ENCODE measurements at places on chromosomes 1 and 21.

DNA sequence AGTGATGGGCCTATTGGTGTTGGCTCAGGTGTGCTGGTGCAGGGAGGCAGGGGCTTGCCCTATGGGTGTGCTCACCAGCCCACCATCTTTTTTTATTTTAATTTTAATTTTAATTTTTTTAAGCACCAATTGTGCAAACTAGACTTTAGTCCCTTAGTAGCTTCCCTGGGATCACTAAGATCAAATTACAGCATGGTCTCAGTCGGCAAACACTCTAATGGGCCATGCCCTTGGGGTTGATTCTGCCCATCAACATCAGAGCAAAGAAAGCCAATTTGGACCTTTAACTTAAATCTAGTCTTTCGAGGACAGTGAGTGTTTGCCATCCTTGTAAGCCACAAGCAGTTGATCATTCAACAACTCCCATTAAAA is 64.7 kb upstream of the KCNE2 start:
- no peak for DNase-seq

DNA sequence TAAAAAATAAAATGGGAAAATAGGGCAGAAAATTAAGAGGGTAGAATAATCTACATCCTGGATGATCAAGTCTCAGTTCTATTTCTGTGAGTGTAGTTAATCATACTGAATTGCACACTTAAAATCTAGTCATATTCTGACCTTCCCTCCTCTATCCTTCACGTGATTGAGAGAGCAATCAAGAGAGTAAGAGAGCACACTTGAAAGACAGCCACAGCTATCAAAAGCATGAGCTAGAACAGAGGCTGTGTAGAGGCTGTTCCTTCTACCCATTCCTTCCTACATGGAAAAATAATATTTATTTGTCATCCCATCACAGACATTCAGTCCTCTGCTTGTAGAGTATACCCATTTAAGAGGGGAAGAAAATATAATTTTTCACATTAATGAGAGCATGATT is 52.4 kb downstream of the PHC2 start:
- no peak for DNase-seq

- peak; percentile 42 for DNase-seq
Observed at GRCh38 chr1:161083748-161084596, 5.4 kb downstream of the NECTIN4 start.

DNA sequence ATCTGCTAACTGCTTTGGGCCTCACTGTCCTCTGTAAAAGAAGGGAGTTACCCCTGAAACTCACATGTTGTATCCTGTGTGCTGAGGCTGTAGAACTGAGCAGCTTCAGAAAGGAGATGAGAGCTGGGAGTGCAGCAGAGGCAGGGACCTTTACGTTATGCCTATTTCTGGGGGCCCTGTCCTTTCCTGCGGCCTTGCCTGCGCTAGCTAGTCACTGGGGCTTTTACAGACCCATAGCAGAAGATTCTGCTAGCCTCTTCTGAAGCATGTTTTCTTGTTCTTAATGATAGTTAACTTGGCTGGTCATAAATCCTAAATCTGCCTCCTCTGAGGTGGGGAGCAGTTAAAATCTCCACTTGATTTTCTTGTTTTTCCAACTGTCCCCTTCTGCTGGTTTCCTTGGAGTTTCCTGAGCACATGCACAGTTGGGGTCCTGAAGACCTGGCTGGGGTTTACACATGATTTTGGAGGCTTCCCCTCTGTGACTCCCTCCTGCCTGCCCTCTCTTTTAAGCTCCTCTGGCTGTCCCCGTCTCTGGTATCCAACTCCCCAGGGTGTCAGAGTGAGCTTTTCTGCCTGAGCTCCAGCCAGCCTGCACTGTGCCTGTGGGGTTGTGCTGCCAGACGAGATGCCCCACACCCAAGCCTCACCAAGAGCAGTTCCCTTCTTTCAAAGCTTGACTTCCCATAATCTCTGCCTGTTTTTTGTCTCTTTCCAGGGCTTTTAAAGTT is 76.6 kb downstream of the NOS1AP start:
- DNase-seq = no peak

DNA sequence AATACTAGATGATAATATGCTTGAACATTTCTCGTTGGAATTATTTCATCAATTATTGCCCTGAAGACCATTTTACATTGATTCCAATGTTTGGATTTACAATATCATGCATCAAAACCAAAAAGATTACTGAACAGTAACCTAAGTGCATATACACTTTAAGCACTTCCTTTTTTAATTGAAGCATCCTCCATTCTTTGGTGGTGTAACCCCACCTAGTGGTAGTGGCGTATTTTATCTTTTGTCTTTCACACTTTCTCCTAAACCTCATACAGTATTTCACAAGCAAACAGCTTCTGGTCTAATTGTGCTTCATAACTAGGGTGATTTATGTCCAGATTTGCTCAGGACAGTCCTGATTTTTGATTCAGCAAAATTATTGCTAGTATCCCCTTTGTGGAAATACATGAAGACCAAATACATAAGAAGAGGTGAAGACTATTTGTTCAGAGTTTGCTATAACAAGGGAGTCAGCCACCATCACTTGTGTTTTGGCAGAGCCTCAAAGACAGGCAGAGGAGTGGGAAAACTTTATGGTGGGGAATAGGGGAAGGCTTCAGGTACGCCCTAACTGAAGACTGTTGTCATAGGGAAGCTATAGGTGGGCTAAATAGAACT is 3.4 kb upstream of the NVL start:
- DNase-seq = peak; percentile 59

Data from fibroblast of skin of scalp (primary cell).